ENCODE measurements at places on chromosomes 6 and 20. TPM values are rescaled to one million over a fixed set of nuclear protein-coding genes. Genes with fewer than 3 reads are reported as not detected.
A peak's percentile ranks its signal among the peaks of the same experiment; 100 is the strongest.

Gene FOXQ1
- polyA plus RNA-seq: 3.6 TPM

Gene EGFL8
- polyA plus RNA-seq: 21.4 TPM

Gene RIPPLY2
- not detected for polyA plus RNA-seq

Gene IL20RA
- polyA plus RNA-seq: 1.7 TPM

GRCh38 chr20:8043687-8044282 is 24.2 kb upstream of the TMX4 start:
- peaks cover 2% of the 10 kb centered on the region for H3K4me1 ChIP-seq
- H3K27me3 ChIP-seq: no peaks in the 10 kb centered on the region
- H3K4me3 ChIP-seq: no peak overlapping the region

- H3K4me1 ChIP-seq: no peaks in the 10 kb centered on the region
- H3K4me3 ChIP-seq: no peak overlapping the region
- H3K27me3 ChIP-seq: no peaks in the 10 kb centered on the region
- peak; percentile 15 for DNase-seq
- no peaks in the 10 kb centered on the region for H3K36me3 ChIP-seq
Measured at GRCh38 chr6:147382945-147383554, 125.4 kb upstream of the SAMD5 start.

GRCh38 chr6:2857580-2858337 is 16.1 kb upstream of the SERPINB1 start:
- no peaks in the 10 kb centered on the region for H3K36me3 ChIP-seq
- no peak overlapping the region for H3K4me3 ChIP-seq
- peak; percentile 80 for DNase-seq
- peak overlapping the region; percentile 97 for H3K27ac ChIP-seq

DNA sequence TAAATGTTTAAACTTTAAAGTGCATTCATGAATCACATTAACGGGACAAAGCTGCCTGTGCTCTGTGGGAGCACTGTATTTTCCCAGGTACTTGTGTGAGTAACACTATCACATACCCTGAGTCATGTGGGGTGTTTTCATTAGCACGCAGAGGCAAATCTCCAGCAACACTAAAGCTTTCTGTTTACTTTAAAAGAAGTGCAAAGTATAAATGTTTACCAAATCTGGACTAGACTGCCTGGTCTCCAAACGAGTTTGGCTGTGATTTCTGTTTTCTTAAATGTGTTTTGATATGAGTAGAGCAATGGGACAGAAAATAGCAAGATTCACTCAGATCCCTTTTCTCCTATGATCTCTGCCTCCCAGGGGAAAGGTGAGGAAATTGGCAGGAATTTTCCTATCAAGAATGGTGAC is 28.8 kb upstream of the RIPPLY2 start:
- no peak for DNase-seq
- no peak overlapping the region for H3K4me3 ChIP-seq
- H3K4me1 ChIP-seq: no peaks in the 10 kb centered on the region
- no peak overlapping the region for H3K27ac ChIP-seq
- no peaks in the 10 kb centered on the region for H3K36me3 ChIP-seq

DNA sequence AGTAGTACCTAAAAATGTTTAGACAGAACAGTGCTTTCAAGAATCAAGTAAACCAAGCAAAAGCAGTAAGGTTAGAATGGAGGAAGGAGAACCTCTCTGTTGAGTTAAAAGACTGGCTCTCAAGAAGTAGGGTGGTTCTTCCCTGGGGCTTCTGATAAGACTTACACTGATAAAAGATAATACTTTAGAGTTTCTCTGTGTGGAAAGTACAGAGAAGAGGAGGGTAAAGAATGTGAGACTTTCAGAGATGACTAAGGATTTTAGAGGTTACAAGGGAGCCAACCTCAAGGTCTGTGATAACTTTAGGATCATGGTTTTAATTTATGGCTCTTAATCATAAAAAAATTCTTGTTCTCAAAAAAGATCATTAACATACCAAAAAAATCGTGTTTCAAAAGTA is 30.9 kb upstream of the ALDH8A1 start:
- H3K4me1 ChIP-seq: no peaks in the 10 kb centered on the region
- H3K27ac ChIP-seq: no peak overlapping the region
- peaks cover 81% of the 10 kb centered on the region for H3K36me3 ChIP-seq
- DNase-seq: no peak
- H3K27me3 ChIP-seq: no peaks in the 10 kb centered on the region
- no peak overlapping the region for H3K4me3 ChIP-seq
